ENCODE measurements at places on chromosomes 2 and 18.

DNA sequence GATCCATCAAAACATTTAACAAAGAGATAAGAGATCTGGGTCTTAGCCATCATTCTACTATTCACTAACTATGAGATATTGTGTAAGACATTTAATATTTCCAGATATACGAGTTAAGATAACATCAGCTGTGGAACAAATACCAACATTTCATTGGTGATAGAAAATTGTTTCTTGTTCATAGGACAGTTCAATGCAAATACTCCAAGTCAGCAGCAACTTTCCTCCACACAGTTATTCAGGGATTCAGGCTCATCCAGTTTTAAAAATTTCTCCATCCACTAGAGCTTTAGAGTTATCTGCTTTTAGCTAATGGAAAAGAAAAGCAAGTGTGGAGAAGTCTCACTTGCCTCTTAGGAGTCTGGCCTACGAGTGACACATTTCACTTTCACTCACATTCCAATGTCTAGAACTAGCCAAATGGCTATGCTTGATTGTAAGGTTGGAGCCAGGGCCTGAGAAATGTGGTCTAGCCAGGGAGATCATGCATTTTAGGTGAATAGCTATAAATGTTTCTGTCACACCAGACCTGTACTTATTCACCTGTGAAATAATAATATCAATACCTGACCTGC is 119.3 kb upstream of the MAPRE2 start:
- no peak for DNase-seq

DNA sequence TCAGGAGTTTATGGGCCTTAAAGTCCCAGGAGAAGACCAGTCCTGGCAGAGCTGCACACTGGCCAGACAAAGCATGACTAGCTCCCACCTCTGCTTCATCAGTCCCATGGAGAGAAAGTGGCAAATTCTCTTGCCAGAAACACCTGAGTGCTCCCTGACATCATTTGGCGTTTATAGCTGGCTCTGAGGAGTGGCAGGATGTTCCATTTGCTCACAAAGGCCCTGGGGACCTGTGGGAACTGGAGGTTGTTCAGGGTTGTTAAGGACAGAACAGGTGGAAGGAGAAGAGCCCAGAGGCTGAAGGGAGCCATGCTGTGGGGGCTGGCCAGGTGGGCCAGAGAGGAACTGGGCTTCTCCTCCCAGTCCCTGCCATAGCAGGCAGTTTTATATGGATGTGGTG is 56.1 kb downstream of the RPL37A start:
- no peak for DNase-seq

GRCh38 chr2:38066421-38067115 is 9.4 kb downstream of the CYP1B1 start:
- DNase-seq: no peak

- no peak for DNase-seq
Measured at GRCh38 chr2:173762221-173762620, 203.0 kb downstream of the SP3 start.

DNA sequence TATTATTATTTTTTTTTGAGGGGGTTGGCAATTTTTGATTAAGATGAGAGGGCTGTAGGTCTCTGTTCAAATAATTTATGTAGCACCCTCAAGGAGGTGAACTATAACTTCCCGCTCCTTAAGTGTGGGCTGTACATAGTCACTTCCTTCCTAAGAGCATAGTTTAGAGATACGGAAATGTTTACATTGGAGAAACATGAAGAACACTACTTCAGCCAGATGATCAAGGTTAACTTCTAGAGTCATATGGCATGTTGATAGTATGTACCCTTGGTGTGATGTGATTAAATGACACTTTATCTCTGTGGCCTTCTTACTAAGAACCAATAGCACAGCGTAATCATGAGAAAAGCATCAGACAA is 93.7 kb downstream of the MIB1 start:
- no peak for DNase-seq

GRCh38 chr18:26480897-26481795 is 67.2 kb downstream of the KCTD1 start:
- no peak for DNase-seq

DNA sequence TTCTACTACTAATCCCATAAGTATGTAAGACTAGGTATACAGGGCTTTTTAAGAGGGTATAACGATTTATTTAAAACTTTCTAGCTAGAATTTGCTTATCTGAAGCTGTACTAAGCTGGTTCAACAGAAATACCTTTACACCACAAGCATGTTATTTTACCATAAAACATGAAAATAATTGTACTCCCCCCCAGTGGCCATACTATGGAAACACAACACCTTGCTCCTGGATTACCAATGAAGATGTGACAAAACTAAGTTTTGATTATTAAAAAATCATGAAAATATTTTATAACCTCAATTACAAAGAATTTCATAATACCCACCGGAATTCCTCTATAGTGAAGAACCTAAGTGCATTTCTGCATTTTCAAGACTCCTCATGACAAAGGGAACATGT is 27.3 kb downstream of the LPIN2 start:
- no peak for DNase-seq

DNA sequence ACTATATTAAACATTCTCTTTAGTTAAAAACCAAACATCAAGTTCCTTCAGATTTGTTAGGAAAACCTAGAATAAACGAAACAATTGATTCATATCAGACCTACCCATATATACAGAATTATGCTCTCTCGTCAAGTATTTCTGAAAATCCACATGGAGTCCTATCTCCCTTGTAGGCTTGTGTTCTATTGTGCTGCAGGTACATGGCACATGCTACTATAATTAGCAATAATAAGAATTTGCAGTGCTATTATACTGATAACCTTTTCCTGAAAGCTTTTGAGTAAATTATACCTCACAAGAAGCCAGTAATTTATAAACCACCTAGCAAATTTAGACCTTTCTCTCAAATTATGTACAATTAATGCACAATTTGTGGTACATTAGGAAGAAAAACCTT is 158.6 kb upstream of the STK17B start:
- no peak for DNase-seq

DNA sequence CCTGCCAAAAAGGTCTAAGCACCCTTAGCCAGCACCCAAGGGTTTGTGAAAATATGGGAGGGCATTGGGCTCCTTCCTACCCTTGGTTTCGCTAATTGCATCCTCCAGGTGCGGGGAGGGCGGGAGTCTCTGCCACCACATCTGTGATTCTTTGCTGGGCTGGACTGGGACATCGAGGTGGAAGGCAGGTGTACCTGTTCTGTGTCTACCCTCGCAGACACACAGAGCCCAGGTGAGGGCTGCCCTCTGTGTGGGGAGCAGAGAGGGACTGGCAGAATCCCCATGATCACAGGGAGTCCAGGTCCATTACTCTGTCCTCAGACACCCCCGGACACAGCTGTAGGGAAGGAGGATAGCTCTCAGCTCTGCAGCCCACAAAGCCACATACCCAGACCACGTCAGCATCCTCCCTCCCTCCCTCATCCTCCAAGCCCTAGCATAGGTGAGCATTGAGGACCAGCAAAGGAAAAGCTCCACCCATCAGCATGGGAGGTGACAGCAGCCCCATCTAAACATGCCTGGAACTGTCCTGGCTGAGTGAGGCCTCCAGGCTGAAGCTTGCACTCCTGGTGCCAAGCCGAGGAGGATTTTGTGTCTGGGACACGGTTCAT is 49.8 kb downstream of the PLB1 start:
- no peak for DNase-seq

GRCh38 chr18:7303316-7304060 is 72.6 kb downstream of the LRRC30 start:
- no peak for DNase-seq

DNA sequence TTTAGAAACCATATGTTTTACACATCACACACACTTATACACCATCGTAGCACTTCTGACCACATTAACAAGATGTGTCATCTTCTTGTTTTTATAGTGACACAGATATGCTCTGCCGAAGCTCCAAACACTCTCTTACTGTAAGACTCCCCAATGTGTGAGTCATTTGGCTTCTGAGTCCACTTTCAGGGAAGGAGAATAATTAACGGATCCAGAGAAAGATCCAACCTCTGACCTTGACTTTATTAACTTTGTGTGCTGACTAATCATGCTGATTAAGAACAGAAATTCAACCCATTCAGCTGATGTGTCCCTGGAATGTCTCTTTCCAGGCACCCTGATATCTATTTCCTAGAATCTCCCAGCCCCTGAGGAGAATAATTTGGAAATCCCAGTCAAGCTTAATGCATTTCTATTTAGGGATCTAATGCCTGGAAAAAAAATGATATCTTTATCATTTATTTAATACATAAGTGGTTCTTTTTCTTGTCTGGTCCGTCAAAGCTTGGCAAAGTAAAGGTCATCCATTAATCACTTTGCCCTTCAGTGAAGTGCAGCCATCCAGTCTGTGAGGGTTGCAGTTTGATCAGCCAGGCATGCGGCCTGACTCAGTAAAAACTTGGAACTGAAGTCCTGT is 615.8 kb upstream of the SYT4 start:
- no peak for DNase-seq

GRCh38 chr2:26715528-26716270 is 23.2 kb downstream of the KCNK3 start:
- DNase-seq: no peak

DNA sequence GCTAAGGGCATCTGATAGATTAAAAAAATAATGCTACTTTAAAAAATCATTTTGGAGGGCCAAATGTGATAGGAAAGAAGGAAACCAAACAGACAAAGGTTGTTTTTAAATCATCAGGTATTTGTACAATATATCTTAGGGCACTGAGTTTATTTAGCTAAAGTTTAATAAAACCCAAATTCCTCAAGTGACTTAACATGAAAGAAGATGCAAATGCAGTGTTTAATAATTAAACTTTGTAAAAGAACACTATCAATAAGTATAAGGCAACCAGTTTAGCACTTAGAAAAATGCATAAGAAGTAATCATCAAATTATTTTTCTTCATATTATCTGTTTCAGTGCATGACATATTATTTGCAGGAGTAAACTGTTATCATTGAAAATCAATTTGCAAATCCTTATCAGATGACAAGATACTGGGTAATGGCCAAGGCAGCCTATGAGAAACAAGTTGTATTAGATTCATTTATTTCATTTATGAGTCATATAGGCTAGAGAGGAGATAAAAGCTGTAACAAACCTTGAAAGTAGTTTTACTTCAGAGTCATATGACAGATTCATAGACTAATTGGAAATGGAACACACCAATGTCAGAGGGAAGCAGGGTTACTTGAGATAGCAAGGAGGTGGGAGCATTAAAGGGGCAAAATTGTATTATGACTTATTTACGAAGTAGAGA is 165.5 kb downstream of the GCA start:
- no peak for DNase-seq

GRCh38 chr2:234674781-234675201 is 177.9 kb upstream of the ARL4C start:
- no peak for DNase-seq

- no peak for DNase-seq
Measured at GRCh38 chr2:46555646-46556234, 76.4 kb downstream of the TMEM247 start.

- DNase-seq: no peak
Measured at GRCh38 chr2:19675003-19675629, 226.7 kb downstream of the TTC32 start.

DNA sequence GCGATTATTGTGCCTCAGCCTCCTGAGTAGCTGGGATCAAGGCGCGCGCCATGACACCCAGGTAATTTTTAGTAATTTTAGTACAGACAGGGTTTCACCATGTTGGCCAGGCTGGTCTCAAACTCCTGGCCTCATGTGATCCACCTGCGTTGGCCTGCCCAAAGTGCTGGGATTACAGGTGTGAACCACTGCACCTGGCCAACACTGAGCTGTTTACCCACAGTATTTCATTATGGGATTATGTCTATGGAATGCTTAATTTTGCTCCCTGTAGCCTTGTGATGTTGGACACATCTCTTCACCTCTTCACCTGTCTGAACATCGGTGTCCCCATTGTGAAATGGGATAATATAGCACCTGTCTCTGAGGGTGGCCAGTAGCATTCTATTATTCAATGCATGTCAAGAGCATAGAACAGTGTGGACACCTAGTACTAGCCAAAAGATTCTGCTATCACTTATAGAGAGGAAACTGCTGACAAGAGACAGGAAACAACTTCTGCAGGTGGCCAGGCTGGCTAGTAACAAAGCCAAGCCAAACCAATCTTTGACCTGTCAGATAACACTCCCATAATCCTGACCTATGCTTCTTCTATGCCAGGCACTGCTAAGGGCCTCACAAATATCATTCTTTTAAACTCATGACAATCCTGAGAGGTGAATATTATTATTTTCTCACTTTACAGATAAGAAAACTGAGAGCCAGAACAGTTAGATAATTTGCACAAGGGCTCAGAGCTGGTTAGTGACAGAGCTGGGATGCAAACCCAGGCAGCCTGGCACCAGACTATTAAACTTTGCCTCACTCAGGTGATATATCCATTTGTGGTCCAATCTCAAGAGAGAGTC is 29.4 kb upstream of the REEP1 start:
- no peak for DNase-seq

GRCh38 chr2:74474899-74475298 is 2.4 kb upstream of the MRPL53 start:
- no peak for DNase-seq

- DNase-seq: peak; percentile 58
Measured at GRCh38 chr2:101560780-101561315, 85.9 kb upstream of the RFX8 start.

DNA sequence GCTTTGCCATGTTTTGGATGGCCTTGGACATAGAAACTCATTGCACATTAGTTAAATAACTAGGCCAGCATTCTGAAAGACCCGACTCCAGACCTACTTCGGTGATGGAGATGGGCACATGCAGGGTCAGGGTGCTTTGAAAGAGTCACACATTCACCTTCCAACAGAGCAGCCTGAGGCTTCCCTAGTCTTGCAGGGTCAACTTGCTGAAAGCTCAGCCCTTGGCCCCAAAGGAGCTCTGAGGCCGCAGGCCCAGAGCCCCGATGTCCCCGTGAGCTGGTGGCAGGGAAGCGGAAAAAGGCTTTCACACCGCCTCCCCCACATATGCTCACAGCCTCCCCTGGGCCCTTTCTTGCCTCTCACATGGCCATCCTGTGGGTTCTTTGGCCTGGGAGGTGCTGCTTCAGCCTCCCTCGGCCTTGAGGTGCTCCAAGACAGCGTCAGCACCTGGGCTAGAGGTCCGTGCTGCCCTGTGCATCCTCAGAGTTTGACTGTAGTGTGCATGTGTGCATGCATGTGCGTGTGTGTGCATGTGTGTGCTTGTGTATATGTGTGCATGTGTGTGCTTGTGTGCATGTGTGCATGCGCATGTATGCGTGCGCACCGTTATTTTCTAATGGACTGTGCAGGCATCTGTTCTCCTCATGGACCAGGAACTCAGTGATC is 21.6 kb downstream of the LDLRAD4 start:
- no peak for DNase-seq

GRCh38 chr18:39326772-39327171 is 1761.2 kb upstream of the CELF4 start:
- no peak for DNase-seq
